NCI-H1092 (cell line): ENCODE measurements at places on chromosomes 7 and 10.

- DNase-seq = no peak
These were observed 68.6 kb upstream of the GDF10 start for GRCh38 chr10:47231414-47231813.

DNA sequence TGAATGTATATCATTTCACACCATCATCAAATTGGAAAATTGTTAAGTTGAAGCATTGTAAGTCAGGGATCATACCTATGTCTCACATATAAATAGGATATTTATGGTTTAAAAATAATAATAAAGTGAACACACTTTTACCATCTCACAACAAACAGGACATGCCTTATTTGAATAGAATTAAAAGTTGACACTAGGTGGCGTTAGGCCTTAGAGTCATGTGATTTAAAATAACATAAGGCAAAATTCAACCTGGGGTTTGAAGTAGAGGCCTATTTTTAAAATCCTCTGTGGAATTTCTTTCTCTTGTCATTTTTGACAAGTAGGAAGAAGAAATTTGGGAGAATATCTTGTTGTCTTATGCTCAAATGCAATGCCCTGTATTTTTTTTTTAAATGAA is 184.7 kb upstream of the PCDH15 start:
- no peak for DNase-seq

DNA sequence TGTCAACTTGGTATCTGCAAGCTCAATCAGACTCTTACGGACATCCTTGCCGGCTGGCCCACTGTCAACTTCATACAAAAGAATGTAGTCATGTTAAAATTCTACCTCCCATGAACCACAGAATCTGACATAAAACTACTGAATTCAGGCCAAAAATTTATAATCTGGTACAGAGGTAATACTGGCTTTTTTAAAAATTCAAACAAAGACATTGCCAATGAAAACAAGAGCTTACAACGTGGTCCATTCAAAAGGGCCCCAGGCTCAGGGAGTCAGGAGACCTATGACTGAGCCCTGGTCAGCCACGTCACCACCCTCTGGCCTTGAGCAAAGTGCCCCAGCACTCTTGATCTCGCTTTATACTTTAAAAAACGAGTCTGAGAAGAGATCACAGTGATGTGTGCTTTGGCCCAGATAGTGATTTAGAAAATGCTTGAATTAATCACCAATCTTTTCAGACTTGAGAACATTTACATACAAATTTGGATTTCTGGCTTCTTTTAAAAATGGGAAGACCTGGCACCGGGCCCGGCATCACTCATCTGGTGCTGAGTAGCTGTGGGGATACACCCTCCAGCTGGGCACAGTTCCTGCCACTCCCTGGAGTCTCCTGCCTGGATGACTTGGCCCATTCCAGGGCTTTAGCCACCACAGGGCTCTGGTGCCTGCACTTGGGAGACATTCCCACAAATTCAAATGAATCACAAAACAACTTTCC is 94.1 kb downstream of the PIP4K2A start:
- no peak for DNase-seq

DNA sequence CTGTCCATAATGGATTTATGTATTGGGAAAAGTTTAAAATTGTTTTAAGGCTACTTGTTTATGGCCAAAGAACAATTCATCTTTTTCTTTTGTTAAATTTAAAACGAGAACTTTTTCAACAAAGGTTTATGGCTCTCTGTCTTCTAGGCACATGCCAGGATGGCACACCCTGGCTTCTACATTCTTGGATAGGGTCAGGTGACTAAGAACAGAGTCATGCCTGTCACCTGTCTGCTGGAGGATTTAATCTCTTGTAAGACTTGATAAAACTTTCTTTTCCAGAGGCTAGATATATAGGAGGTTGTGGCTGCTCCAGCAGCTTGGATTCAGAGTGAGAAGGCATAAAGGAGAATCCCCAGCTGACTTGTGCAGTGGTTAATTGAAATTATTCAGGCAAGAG is 915.4 kb downstream of the GATA3 start:
- DNase-seq = no peak

DNA sequence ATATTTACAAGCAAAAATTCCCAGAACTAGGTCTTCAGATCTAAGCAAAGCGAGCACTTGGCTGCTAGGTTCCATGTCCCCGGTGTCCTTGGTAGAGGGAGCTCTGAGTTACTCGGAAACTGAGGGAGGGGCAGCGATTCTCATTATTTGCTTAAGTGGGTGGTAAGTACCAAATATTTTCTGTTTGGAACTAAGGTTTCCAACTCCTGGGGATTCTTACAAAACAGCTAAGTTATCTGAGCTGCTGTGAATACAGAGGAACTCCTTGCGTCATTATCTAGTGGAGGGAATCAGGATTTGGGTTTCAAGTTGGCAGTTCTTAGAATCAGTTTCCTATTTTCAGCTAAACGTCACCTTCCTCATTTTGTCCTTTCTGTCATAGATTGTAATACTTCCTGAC is 76.8 kb upstream of the IKZF1 start:
- no peak for DNase-seq

GRCh38 chr7:134440476-134440875 is 18.4 kb downstream of the AKR1B1 start:
- no peak for DNase-seq

DNA sequence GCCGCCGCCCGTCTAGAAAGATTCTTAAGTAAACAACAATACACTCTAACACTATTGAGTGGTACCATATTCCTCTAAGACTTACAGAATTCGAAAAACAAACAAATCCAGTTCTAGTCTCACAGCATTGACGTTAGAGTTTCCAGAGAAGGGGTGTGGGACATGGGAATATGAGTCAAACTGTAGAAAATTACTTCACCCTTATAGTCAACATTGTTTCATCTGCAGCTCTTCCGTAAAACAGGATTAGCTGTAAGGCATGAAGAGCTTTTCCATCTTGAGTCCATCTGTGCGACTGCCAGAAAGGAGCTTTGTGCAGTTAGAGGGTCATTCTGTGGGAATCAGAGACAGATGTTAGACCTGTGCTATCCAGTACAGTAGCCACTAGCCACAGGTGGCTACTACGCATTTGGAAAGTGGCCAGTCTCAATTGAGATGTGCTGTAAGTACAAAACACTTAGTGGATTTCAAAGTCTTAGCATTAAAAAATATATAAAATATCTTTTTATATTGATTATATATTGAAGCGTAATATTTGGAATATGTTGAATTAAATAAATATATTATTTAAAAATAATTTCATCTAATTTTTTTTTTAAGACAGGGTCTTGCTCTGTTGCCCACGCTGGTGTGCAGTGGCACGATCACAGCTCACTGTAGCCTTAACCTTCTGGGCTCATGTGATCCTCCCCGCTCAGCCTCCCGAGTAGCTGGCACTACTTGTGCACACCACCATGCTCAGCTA is 79.8 kb upstream of the MPP7 start:
- no peak for DNase-seq

GRCh38 chr7:28573651-28574301 is 161.5 kb downstream of the CREB5 start:
- DNase-seq = peak; percentile 93

DNA sequence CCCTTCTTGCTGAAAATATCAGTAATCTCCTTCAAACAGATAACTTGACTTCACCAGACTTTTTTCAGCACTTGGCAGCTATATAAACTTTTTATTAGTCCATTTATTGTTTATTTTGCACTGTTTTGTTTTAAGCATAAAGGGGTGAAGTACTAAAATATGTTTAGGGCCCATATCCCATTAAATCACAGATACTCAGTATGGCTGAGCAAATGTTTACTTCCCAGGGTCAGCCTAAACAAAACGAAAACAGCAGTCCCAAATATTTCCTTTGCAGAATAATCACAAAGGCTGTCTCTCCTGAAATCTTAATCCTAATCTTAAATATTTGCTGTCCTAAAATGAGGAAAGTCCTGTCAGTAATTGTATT is 649.6 kb downstream of the TNS3 start:
- DNase-seq = no peak

DNA sequence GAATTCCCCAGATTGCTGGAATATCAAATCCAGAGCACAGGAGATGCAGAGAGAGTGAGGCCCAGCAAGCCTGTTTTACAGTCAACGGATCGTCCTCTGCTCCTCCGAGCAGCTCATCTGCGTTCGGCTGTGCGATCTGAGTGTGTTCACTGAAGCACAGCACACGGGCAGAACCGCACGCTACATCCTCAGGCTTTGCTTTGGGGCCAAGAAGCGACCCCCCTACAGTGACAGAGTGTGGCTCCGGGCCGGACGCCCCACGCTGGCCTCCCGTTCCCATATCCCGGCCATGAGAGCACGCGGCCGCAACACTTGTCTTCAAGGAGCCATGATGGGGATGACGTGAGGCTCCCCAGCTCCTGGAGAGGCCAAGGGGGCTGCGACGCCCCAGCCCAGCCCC is 431.4 kb downstream of the DNAJB6 start:
- DNase-seq = no peak

GRCh38 chr10:30596013-30596412 is 33.5 kb downstream of the LYZL2 start:
- no peak for DNase-seq

GRCh38 chr7:11749629-11750028 is 82.4 kb downstream of the THSD7A start:
- DNase-seq = no peak

DNA sequence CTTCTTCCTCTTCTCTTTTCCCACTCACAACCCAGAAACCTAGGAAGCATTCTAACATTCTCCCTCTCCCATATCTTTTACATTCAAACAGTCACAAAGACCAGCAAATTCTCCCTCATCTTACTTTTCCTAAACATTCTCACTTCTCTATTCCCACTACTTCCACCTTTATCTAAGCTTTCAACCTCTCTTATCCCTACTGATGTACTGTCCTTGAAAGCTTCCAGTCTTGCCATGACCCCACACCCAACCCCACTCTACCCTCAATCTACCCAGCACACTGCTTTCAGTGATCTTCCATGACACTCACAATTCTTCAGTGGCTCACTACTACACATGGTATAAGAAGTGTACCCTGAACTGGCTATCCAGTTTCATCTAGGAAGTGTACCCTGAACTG is 5.3 kb downstream of the IMMP2L start:
- DNase-seq = no peak

DNA sequence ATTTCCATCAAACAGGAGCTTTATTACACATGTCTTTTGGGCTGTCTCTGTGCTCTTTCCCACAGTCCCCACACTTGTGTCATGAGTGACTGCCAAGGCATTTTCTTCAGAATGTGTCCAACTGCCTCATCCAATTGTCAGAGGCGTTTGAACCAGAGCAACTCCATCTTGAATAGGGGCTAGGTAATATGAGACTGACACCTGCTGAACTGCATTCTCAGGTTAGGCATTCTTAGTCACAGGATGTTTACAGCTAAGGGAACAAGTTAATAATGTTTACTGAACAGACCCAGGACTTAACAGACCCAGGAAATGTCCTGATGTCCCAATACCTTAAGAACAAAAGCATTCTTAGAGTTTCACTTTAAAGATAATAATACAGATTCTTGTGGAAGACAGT is 595.5 kb downstream of the REEP3 start:
- no peak for DNase-seq

DNA sequence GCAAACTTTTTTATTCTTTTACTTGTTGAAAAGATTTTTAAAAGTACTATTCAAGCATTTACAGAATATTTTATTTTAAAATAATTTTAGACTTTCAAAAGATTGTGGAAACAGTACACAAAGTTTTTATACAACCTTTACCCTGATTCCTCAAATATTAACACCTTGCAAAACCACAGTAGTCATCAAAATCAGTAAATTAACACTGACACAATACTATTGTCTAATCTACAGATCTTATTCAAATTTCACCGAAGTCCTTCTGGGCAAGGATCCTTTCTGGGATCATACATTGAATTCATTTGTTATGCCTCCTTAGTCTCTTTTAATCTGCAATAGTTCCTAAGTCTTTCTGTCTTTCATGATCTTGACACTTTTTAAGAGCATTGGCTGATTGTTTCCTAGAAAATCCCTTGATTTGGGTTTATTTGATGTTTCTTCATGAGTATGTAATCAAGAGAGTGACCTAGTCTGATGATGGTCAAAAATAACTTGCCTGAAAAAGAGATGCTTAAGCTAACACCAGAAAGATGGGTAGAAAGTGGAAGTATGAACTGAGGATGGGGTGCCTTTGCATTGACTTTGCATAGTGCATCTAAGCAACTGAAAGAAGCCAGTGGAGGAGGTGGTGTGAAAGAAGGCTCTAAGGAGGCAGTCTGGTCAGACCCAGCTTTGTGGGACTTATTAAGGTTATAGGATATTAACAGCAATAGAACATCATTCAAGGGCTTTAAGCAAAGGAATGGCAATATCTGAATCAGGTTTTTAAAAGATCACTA is 9.7 kb downstream of the STAMBPL1 start:
- DNase-seq = no peak

GRCh38 chr10:69802424-69803161 is 887 bp downstream of the COL13A1 start:
- no peak for DNase-seq

- no peak for DNase-seq
These were observed 24.3 kb downstream of the GRK5 start for GRCh38 chr10:119231654-119232053.

- DNase-seq = no peak
These were observed 874 bp downstream of the BAIAP2L1 start for GRCh38 chr7:98399890-98400541.

DNA sequence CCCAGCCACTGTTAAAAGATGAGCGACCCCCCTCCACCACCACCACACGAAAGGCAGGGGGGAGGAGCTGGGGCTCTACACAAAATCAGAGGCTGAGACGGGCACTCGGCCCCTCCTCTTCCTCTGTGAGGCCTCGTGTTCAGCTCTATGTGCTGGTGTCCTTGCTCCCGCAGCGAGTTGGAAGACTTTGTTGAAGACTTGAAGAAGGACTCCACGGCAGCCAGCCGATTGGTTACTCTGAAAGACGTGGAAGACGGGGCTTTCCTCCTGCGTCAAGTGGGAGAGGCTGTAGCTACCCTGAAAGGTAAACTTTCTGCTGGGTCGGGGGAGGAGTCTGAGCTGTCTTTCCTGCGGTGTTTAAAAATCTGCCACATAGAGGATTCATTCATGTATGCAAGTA is 203.7 kb downstream of the ARHGAP21 start:
- DNase-seq = no peak

GRCh38 chr10:121411004-121411403 is 187.2 kb downstream of the FGFR2 start:
- DNase-seq = no peak

- no peak for DNase-seq
These were observed 6.4 kb downstream of the ANXA7 start for GRCh38 chr10:73407495-73407894.

DNA sequence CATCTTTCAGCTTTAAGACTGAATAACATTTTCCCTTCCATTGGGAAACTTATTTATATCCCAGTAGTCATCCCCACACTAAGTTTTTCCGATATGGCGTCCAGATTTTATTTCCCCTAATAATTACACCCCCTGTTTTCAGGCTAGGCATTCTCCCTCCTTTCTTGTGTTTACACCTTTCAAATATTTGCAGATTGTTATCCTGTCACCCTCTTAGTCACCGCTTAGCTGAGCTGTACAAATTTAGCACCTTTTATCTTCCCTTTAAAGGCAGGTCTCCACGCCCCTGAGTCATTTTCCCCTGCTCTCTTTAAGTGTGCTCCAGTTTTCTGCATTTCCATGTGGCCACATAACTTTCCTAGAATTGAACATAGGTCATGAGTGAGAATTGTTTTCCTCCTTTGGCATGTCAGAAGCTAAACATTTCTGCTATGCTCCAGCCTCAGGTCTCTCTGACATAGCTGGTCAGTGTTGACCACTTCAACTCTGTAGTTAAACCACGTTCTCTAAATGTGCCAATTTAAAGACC is 47.4 kb downstream of the LRRC4 start:
- DNase-seq = no peak
